ENCODE measurements at places on chromosomes 6 and 20. TPM values are rescaled to one million over a fixed set of nuclear protein-coding genes. Genes with fewer than 3 reads are reported as not detected.

SMIM13 gene
- 3.5 TPM for total RNA-seq

RSPH4A gene
- total RNA-seq = under 0.01 TPM

NELFE gene
- 85.3 TPM for total RNA-seq

WFDC10B gene
- total RNA-seq = 0.26 TPM

ACTL10 gene
- total RNA-seq = 1.9 TPM

PCK1 gene
- not detected for total RNA-seq

C6orf15 gene
- total RNA-seq = not detected

RBM24 gene
- total RNA-seq = 0.16 TPM

GPR6 gene
- not detected for total RNA-seq

CD40 gene
- 0.95 TPM for total RNA-seq

VSX1 gene
- total RNA-seq = not detected

NRSN1 gene
- total RNA-seq = under 0.01 TPM

TSBP1 gene
- not detected for total RNA-seq

DNAH8 gene
- total RNA-seq = under 0.01 TPM

MAPK14 gene
- total RNA-seq = 31.1 TPM

EYA2 gene
- 2.4 TPM for total RNA-seq

MAP3K5 gene
- total RNA-seq = 15.5 TPM

INSM1 gene
- not detected for total RNA-seq

PSMG4 gene
- total RNA-seq = 33.6 TPM

TENT5A gene
- 23.2 TPM for total RNA-seq

TRIM10 gene
- total RNA-seq = not detected

TRIM31 gene
- total RNA-seq = not detected

FAM184A gene
- under 0.01 TPM for total RNA-seq

PARD6B gene
- total RNA-seq = 0.26 TPM

PREX1 gene
- total RNA-seq = 30.7 TPM

FHL5 gene
- total RNA-seq = not detected

SERAC1 gene
- total RNA-seq = 7.6 TPM

COX4I2 gene
- not detected for total RNA-seq

HLA-DMB gene
- 0.09 TPM for total RNA-seq

SLC22A2 gene
- total RNA-seq = not detected

FAM209A gene
- total RNA-seq = not detected

OLIG3 gene
- not detected for total RNA-seq

TRIM39 gene
- total RNA-seq = 6.1 TPM

IL17A gene
- total RNA-seq = not detected

RPP40 gene
- 10.1 TPM for total RNA-seq

TCF15 gene
- under 0.01 TPM for total RNA-seq

TGM2 gene
- total RNA-seq = 12.6 TPM

ZNF341 gene
- total RNA-seq = 0.95 TPM

GCM1 gene
- not detected for total RNA-seq

RAET1E gene
- 1.4 TPM for total RNA-seq

BPIFB6 gene
- not detected for total RNA-seq

PHF3 gene
- 52.3 TPM for total RNA-seq

OXT gene
- total RNA-seq = not detected
